NCI-H1930 (cell line): ENCODE measurements at places on chromosomes 16 and 17.
A peak's percentile ranks its signal among the peaks of the same experiment; 100 is the strongest.

DNA sequence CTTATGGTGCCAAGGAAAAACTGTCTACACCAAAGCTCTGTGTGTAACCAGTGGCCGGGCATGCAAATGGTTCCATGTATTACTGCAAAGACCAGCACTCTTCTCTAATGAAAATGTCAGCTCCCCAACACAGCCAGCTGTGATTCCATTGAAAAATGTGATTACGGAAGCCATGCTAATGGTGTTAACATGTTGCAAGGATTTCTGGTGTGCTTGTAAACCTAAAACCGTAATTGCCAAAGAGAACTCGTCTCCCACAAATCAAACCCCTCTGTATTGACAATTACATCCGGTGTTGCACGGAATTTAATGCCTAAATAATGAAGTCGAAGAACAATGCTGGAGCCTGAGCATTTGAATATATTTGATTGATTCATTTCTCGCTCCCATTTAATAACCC is 351.7 kb downstream of the NPIPA8 start:
- DNase-seq, result no peak

- no peak for DNase-seq
These were observed 36.8 kb downstream of the KATNIP start for GRCh38 chr16:27586711-27587110.

DNA sequence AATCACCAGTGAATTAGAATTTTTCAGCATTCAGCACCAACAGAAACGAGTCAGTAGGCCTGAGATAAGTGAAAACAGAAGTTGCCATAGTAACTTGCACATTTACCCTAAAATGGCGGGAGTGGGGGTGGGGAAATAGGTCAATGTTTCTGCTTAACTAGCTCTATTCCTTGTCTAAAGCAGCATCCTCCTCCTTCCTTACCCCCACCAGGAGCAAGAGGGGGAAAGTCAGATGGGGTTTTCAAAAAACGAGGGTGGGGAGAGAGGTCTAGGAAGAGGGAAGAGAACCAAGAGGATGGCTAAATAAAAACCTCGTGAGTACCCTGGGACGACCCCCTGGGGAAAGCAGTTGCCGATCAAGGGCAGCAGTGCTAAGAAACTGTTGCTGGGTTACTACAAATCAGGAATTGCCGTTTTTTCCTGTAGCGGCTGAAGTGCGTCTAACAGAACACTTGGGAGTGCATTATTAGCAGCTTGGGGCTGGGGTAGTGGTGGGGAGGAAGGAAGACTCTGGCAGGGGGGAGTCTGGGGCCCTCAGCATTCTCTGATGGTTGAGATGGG is 34.4 kb upstream of the MNT start:
- DNase-seq, result no peak

DNA sequence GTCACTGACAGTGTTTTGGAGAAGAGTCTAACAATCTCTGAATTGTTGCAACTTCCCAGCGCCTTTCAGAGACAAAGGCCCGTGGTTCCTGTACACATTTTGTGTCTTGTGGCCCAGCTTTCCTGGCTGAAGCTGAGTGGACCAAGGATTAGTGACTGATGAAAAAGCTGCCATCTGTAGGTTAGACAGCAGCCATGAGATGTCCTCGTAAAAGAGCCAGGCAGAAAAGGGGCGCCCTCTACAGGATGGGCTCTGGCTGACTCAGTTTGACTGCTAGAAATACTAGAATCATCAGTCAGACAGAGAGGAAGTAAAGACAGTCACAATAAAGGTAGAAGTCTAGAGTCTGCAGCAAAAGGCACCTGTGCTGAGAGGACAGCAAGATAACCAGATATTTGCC is 26.5 kb upstream of the NF1 start:
- DNase-seq, result peak; percentile 13

- no peak for DNase-seq
These were observed 77.5 kb upstream of the DOC2B start for GRCh38 chr17:258906-259305.

DNA sequence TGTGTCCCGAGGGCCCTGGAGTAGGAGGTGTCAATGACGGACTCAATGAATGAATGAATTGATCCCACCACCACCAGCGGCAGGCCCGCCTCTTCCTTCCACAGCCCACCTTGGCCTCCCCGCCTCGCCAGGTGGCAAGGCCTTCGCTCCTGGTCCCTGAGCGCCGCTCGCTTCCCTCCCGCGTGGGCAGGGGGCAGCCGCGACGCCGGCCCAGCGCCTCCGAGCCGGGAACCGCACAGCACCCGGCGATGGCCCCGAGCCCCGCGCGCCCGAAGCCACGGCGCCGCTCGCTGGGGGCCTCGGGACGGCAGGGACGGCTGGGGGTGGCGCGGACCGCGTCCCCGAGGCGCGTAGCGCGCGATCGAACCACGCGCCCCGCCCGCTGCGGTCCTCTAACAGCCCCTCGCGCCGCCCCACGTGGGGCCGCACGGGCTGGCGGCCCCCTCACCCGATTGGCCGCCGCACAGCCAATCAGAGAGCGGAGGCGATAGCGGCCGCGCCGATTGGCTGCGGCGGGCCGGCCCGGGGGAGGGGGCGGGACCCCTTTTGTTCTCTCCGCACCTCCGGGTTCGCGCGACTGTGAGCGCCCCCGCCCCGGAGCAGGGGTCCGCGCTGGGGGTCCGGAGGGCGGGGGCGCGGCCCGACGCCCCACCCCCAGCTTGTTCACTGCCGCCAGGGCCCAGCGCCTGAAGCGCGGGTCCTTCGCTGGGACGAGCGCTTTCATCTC is 31.4 kb downstream of the ACTG1 start:
- DNase-seq, result peak; percentile 83

GRCh38 chr17:8223356-8224126 is 13.2 kb upstream of the AURKB start:
- peak; percentile 45 for DNase-seq

DNA sequence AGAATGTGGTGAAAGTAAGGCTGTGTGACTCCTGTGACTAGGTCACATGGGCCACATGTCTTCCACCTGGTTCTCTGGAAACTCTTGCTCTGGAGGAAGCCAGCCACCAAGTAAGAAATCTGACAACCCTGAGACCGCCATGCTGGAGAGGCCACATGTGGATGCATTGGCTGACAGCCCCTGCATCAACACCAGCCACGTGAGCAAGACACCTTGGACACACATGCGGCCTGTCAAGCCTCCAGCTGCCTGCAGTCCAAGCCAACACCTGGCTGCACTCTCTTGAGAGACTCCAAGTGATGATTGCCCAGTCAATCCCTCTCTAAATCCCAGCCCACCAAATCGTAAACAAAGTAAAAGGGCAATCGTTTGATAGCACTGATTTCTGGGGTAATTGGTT is 112.6 kb downstream of the FOXL1 start:
- no peak for DNase-seq

GRCh38 chr16:68739964-68740627 is 3.0 kb downstream of the CDH1 start:
- no peak for DNase-seq

DNA sequence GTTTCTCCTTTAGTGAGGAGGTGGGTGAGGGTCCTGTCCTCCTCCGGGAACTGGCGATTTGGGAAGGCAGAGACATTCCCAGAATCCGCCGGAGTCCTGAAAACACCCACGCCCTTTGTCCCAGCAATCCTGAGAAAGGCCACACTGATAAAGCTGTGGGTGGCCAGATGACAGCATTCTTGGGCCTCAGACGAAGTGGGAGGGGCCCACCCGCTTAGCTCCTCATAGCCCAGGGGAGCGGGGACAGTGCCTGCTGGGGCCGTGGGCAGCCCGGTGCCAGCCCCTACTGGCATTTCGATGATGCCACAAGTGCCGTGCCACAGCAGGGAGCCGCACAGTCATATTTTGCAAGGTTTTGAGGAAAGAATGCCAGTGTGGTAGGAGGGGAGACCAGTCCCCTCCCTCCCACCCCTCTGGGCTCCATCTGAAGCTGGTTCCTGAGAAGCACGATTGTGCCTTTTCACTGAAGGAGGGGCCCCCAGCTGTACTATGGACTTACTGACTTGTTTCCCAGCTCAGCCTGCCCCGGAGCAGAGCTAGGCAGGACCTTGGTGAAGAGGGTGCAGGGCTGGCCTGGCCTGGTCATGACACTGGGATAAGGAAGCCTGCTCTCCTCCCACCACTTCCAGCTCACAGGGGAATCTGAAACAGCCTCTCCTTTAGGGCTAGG is 20.9 kb upstream of the MPRIP start:
- DNase-seq, result no peak

DNA sequence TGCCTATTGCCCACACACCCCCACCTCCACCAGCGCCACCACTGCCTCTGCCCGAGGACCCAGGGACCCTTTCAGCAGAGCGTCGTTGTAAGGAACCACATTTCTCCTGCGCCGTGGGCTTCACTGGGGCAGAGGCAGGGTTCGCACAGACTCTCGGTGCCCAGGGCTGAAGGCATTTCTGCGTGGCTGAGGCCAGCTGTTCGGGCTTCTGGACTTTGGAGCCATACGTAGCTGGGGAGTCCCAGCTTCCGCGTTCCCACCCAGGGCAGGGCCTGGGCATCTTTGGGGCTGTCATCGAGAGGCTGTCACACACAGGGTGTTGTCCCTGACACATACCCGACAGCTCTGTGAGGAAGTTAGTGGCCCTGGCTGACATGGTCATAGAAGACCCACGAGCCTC is 16.0 kb upstream of the SMIM5 start:
- no peak for DNase-seq

- DNase-seq, result no peak
These were observed 10.8 kb upstream of the CBLN1 start for GRCh38 chr16:49292413-49292812.

DNA sequence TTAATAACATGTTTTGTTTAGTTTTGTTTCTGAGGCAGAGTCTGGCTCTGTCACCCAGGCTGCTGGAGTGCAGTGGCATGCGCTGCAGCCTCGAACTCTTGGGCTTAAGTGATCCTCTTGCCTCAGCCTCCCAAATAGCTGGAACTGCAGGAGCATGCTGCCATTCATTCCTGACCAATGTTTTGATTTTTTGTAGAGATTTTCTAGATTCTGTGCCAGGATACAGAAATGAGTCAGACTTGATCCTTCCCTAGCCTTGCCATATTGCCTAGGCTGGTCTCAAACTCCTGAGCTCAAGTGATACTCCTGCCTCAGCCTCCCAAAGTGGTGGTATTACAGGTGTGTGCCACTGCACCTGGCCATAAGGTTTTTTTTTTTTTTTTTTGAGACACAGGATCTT is 17.7 kb downstream of the TAOK1 start:
- DNase-seq, result no peak

GRCh38 chr17:71409137-71409536 is 711.7 kb upstream of the SOX9 start:
- DNase-seq, result no peak

DNA sequence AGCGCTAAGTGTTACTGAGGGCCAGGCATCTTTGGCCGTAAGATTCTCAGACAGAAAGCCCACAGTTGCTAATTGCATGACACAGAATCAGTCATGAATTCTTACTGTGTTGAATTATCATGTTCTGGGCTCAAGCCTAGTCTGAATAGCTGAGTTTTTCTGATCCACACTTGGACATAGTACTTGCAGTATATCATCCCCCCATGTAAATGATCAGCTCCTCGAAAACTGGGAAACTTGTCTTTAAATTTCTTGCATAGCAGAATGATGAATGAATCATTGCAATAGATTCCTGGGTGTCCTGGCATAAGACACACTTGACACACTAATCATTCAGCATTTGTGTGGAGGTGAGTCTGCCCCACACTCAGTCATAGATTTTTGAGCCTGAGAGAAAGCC is 2.2 kb downstream of the MLYCD start:
- no peak for DNase-seq

DNA sequence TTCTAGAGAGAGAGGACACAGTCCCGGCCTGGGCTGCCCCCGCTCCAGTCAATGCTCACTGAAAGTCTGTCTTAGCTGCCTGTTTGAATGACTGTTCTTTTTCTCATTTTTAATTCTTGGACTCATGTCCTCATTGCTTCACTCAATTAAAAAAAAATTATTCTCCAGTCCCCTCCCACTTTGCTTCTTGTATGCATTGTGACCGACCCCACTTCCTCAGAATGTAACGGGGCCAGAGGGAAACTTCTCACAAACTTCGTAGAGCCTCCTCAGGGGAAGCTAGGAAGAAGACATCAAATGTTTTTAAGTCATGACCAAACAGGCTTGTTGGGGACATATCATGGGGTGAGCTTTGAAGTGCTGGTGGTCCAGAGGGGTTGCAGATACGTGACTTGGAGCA is 113.2 kb downstream of the CCDC182 start:
- no peak for DNase-seq

- no peak for DNase-seq
These were observed 31.3 kb downstream of the CLEC19A start for GRCh38 chr16:19316846-19317245.

DNA sequence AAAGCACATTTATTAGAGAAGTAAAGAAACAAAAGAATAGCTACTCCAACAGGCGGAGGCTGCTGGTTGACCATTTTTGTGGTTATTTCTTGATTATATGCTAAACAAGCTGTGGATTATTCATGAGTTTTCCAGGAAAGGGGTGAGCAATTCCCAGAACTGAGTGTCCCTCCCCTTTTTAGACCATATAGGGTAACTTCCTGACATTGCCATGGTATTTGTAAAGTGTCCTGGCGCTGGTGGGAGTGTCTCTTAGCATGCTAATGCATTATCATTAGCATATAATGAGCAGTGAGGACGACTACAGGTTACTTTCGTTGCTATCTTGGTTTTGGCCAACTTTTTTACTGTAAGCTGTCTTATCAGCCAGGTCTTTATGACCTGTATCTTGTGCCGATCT is 12.2 kb upstream of the HS3ST4 start:
- DNase-seq, result no peak

- DNase-seq, result no peak
These were observed 30.6 kb downstream of the NLK start for GRCh38 chr17:28072936-28073533.

GRCh38 chr16:86514481-86515376 is 4.4 kb downstream of the FOXF1 start:
- DNase-seq, result no peak

DNA sequence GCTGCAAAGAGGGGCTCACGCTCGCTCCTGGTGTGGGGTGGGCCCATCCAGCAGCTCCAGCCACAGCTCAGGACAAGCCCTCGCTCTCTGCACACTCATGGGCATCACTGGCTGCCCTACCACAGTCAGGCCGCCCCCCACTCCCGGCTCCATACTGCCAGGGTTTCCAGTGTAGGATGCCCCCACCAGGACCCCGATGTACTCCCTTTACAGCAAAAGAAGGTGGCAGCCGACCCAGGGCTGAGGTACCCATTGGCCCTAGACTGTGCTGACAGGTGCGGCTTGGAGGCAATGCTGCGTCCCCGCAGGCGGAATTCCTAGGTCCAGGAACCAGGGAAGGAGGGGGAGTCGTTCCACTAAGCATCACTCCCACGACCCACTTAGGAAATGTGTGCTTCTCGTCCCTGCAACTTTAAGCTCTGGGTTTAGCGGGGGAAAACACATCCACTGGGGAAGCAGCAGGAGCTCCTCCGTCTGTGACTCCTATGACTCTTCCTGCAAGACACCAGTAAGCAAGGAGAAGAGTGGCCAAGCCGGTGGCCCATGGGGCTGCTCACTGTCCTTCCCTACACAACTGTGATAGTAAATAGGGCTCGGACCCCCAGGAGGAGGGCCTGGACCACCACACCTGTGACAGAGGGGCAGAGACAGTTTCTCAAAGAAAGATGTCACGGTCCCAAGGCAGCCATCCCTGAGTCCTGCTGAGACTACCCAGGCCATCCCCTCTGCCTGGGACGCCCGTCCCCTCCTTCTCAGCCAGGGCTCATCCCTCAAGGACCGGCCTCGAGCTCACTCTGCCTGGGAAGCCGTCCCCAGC is 13.1 kb downstream of the CORO7 start:
- DNase-seq, result no peak
